ENCODE measurements at places on chromosomes 5 and 9.

- DNase-seq = peak; percentile 21
Measured at GRCh38 chr5:65102976-65103711, 334.4 kb downstream of the CWC27 start.

- no peak for DNase-seq
Measured at GRCh38 chr9:37917801-37918664, 14.1 kb upstream of the SLC25A51 start.

DNA sequence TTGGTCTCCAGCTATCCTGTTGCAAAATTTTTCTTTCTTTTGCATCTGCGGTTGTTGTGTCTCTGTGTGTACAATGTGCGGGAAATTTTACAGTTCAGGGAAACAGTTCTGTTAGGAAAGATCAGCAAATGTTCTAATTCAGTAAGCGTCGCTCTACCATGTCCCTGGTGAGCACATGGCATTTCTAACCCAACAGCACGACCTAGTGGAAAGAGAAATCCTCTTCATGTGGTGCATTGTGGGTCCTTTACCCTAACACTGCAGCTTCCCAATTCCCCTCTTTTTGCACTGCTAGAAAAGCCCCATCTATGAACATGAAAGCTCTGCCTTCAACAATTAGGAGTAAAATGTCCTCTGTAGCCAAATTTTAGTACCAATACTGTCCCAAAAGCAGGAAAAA is 974.2 kb upstream of the CDH9 start:
- peak; percentile 48 for DNase-seq

DNA sequence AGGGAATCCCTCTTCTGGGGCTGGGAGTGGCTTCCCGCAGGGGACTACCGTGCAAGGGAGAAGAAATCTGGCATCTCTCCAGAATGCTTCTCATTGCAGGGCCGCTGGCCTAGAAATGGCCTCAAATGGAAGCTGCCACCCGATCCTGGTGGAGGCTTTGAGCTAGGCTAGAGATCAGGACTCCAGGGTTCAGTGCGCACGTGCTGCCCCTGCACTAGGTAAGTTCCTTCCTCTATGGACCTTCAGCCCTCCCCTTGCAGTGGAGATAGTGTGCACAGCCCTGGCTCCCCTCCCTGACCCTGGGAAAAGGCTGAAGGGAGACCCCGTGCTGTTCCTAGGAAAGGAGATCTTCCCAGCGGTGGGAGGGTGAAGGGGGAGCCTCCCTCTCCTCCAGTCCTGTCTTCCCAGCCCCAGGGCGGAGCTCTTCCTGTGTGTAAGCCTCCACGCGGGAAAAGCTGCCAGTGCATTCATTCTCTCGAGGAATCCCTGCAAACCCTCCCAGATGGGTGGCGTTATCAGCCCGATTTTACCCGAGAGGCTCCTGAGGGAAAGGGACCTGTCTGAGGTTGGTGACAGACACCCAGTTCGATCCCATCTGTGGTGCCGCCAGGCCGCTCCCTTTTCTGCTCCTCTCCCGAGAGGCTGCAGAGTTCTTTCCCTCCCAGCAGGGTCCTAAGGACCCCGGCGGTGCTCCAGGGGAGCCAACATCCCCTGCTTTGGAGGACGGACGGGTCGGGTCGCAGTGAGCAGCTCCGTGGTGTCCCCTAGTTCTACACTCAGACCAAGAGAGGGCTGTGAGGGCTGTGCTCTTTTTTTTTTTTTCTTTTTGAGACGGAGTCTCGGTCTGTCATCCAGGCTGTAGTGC is 1.4 kb upstream of the CERCAM start:
- peak; percentile 60 for DNase-seq

GRCh38 chr5:39118638-39119037 is 44.4 kb upstream of the RICTOR start:
- DNase-seq = no peak

DNA sequence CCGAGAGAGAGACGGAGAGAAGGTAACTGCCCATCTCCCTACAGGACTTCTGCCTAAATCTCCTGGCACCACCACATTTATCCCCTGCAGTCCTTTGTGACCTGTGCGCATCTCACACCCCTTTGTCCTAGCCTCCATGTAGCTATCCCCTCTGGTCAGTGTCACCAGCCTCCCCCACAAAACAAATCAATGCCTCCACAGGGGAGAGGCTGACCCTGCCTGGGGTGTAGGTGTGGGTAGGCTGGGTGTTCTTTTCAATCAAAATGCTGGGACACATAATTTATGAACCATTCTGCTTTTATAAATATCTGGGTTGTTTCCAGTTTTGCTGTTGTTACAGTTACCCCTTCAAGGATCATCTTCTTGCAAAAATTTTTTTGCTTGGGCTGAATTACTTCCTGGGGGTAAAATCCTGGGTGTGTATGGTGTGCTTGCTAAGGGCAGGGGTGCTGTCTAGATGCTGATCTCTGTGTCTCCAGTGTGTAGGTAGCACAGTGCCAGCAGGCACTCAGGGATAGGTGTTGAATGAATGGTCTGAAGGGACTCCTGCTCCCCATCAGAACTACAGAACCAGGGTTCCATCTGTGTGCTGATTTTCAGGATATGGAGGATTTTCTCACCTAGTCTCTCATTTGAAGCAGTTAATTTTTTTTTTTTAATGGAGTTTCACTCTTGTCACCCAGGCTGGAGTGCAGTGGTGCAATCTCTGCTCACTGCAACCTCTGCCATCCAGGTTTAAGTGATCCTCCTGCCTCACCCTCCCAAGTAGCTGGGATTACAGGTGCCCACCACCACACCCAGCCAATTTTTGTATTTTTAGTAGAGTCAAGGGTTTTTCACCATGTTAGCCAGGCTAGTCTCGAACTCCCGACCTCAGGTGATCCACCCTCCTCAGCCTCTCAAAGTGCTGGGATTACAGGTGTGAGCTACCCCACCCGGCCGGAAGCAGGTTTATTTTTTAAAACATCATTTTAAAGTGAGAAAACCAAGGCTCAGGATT is at the start of gene GARIN3:
Gene GARIN3 (minus strand): TSS at position 51 of the 1,000 bp plus-strand sequence. CDS start 96 bp downstream, outside the sequence.
- DNase-seq = no peak

DNA sequence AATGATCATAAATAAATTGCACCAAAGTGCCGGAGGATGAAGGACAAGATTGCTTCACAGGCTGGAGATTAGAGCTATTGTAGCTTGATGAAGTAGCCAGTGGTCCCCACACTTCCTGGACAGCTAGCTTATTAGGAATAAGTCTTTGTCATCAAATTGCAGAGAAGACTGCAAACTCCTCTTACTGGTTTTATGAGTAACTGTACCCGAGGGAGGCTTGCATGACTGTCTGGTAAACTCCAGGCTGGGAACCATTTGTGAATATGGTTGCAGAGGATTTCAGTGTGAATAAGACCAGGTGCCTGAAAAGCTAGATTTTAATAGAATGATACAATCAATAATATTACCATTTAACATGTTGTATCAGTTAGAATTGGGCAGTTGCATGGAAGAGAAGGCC is 36.5 kb upstream of the SEMA5A start:
- DNase-seq = no peak

GRCh38 chr9:14095277-14095676 is 218.7 kb downstream of the NFIB start:
- DNase-seq = no peak

DNA sequence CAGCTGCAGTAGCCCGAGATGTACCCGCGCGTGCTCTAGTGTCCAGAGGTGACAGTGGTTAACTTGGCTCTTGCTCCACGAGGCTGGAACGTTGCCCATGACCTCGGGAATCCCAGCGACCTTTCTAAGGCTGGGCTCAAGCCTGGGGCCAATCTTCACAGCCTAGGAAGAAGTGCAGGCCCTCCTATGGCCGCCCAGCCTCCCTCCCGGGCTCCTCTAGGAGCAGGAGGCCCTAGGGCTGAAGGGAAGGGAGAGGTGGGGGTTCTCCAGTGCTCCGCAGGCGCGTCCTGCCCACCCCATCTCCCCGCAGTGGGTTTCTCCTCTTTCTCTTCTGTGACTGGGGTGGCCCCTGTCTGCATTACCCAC is 13.3 kb downstream of the NR2F1 start:
- no peak for DNase-seq

DNA sequence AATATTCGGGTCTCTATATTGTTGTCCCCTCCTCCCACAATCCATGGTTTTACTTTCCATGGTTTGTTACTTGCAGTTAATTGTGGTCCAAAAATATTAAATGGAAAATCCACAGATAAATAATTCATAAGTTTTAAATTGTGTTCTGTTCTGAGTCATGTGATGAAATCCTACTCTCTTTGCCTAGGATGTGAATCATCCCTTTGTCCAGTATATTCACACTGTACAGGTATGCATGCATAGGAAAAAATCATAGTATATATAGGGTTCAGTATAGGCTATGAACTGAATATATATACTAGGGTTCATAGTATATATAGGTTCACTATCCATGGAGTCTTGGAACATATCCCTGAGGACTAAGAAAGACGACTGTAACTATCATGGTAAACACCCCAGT is 19.6 kb downstream of the INSYN2B start:
- no peak for DNase-seq

DNA sequence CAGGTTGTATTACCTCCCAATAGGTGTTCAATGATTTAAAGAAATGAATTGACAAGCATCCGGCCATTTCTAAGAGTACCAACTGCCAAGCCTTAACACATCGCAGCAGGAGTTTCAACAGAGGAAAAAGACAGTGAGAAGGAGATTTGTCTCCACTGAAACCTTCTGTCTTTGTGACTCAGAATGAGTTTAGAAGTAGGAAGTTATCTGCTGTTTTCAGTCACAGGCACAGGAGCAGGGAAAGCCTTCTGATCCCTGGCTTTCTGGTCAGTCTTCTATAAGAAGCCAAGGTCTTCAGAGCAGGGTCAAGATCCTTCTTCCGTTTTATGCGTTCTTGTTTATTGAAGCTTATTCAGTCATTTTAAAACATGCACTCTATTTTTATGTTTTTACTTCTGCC is 390.7 kb upstream of the PCSK5 start:
- DNase-seq = no peak

DNA sequence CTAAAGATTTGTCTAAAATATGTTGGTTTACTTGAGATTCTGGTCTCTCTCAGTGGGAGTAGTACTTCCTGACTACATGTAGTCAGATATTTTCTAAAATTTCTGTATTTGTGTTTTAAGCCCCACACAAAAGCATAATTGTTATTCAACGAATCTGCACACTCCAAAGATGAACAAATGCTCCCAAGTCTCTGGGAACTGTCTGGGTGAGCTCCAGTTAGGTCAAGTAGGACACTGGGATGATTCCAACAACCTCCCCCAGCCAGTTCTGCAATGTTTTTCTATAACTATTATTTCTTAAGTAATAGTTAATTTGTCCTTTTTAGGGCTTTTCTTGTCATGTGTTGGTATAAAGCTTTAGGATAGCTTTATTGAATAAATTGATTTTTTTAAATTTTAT is 174.6 kb downstream of the FAM174A start:
- DNase-seq = no peak

DNA sequence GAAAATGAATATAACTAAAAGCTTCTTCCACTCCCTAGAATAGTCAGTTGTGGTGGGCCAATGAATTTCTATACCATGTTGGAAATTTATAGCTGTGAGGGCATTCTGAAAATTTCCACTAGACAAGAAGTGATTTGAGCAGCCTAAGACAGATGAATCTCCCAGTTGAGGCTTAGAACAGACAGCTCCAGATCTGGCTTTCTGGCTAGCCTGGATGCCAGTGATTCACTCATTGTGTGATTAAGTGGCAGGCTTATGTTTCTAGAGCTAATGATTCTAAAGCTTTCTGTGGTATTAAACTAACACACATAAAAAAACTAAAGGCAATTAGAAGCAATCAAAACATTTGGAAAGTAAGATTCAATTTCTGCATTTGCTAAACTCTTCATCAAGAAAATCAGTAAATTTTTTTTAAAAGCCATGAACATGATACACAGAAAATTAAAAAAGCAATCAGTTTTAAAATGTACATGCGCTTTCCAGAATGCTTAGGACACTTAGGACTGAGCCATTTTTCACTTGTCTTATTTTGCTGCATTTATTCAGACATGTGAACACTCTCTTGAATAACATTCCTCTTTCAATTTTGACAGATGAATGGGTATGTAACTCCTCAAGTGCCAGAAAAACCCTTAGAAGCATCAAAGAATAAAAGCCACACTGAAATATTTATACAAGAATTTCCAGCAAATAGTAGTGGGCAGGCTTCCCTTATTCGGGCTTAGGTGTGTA is 100.5 kb upstream of the GNAQ start:
- no peak for DNase-seq

GRCh38 chr5:168486136-168486879 is at the start of gene RARS1:
RARS1 (plus strand) TSS chr5:168486471; CDS start chr5:168486499, 28 bp downstream.
- DNase-seq = peak; percentile 100

DNA sequence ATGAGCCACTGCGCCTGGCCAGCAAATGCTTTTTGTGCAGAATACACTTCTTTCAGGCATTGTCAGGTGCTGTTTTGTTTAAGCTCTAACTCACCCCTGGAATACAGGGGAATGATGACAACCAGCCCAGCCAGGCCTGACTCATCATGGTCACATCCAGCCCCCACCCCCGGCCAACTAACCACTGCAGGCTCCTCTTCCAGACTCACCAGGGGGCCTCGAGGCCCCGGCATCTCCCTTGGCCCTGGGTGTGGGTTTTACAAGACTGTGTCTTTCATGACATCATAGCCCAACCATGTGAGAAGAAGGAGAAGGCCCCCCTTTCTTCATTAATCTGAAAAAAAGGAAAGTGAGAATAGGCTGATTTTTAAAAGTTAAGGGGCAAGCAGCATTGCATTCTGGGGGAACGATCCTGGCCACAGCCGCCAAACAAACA is 35.5 kb downstream of the OLFML2A start:
- DNase-seq = peak; percentile 49

GRCh38 chr5:10227379-10227778 is 22.3 kb downstream of the ATPSCKMT start:
- DNase-seq = no peak

- no peak for DNase-seq
Measured at GRCh38 chr9:83219924-83220438, 157.0 kb upstream of the RASEF start.

Measured in HEK293T (cell line).